ENCODE measurements at places on chromosomes 13 and 19. TPM values are rescaled to one million over a fixed set of nuclear protein-coding genes. Genes with fewer than 3 reads are reported as not detected.

Gene FFAR3
- total RNA-seq, result not detected

Gene C1QTNF9
- under 0.01 TPM for total RNA-seq

Gene FFAR2
- under 0.01 TPM for total RNA-seq

Gene MYH14
- total RNA-seq, result 0.82 TPM

Gene RXFP2
- total RNA-seq, result 0.82 TPM

Gene ZNF681
- total RNA-seq, result 21.6 TPM

Gene NCAN
- 162 TPM for total RNA-seq

DNA sequence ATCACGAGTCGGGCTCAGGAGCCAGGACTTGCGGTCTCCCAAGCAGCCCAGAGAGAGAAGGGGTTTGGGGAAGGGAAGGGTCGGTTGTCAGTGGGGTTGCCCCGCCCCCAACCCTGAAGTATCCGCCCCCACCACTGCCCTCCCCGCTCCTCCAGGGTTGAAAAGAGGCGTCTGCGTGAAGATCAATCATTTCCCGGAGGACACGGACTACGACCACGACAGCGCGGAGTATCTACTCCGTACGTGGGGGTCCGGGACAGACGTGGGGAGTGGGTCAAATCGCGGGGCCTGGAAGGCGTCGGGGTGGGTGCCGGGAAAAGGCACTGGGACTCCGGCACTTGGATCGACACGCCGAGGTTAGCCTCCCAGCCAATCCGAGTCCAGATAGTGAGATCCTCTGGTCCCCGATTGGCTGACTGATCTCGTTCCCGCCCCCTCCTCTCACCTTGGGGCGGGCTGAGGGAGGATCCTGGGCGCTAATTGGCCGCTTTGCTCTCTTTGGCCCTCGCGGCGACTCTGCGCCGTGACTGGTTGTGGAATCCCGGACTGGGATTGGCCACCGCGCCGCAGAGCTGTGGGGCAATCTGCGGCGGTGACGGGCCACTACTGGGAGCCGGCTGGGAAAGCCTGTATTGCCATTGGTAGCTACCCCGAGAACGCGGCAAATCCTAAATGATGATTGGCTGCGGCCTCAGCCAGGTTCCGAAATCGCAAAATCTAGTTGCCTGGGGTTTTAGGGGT, 13.3 kb upstream of the CACNG6 start:
- DNase-seq, result peak; percentile 76

DNA sequence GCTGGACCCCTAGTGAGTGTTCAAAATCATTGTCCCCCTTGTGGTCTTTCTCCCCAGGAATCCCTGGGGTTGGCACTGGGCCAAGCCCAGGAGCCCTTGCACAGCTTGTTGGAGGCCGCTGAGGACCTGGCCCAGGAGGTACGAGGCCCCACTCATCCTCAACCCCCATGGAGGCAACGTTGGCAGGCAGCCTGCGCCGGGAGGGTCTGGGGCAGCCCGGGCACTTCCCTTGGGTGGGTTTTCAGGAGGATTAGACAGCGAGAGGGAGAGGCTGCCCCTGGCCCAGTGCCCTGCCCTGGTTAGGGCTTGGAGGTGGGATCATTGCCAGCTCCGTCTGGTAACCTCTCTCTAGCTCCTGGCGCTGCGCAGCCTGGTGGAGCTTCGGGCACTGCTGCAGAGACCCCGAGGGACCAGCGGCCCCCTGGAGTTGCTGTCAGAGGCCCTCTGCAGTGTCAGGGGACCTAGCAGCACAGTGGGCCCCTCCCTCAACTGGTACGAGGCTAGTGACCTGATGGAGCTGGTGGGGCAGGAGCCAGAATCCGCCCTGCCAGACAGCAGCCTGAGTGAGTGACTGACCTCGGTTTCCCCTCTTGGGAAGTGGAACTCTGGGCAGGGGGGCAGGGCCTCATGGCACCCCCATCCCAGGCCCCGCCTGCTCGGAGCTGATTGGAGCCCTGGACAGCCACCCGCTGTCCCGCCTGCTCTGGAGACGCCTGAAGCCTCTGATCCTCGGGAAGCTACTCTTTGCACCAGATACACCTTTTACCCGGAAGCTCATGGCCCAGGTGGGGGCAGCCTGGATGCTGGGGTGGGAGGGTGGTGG, 3.0 kb downstream of the ABCA7 start:
- no peak for DNase-seq

DNA sequence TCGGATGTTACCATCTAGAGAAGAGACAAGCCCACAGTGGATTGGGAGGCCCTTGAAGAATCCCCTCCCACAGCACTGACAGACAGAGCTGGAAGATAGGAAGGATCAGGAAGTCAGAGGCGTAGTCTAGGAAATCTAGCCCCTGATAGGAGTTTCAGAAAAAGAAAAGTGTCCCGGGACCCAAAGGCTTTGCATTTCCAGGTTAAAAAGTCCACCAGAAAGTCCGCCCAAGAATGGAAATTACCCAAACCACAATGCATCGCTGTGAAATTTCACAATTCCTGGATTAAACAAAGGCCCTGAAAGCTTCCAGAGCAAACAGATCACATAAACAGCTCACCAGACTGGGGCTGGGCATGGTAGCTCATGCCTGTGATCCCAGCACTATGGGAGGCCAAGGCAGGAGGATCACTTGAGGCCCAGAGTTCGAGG, 146.9 kb downstream of the KDM4B start:
- DNase-seq, result no peak

DNA sequence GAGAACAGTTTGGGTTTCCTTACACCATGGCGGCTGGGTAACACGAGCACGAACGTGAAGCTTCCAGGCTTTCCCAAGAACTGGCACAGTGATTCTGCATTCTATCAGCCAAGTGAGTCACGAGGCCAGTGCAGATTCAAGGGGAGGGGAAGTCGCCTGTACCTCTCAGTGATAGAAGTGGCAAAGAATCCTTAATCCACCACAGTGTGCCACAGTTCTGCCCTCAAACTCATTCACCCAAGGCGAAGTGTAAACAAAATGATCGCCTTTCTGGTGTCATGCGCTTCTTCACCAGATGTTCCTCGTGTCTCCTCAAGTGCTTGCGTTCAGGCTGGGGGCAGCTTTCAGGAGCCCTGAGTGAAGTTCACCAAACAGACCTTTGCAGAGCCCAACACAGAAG, 24.9 kb upstream of the AMER2 start:
- no peak for DNase-seq

- no peak for DNase-seq
Measured at GRCh38 chr13:73129023-73129422, 70.2 kb downstream of the KLF5 start.

GRCh38 chr19:13104360-13104847, 1.7 kb upstream of the LYL1 start:
- peak; percentile 67 for DNase-seq

- DNase-seq, result no peak
Measured at GRCh38 chr19:56176881-56177280, 1.1 kb downstream of the GALP start.

- no peak for DNase-seq
Measured at GRCh38 chr19:1513499-1514294, 878 bp upstream of the ADAMTSL5 start.

- no peak for DNase-seq
Measured at GRCh38 chr19:58183817-58184215, 955 bp downstream of the ZNF274 start.

DNA sequence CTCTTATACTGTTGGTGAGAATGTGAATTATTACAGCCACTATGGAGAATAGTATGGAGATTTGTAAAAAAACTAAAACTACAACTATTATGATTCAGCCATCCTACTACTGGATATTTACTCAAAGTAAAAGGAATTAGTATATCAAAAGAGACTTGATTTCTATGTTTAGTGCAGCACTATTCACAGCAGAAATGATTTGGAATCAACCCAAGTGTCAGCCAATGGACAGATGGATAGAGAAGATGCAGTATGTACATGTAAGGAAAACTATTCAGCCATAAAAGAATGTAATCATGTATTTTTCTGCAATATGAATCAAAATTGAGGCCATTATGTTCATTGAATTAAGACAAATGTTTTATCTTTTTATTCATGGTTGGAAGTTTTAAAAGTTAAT, 1705.5 kb downstream of the SLITRK1 start:
- no peak for DNase-seq

- DNase-seq, result peak; percentile 61
Measured at GRCh38 chr19:56838909-56839651, 1.4 kb downstream of the PEG3 start.

DNA sequence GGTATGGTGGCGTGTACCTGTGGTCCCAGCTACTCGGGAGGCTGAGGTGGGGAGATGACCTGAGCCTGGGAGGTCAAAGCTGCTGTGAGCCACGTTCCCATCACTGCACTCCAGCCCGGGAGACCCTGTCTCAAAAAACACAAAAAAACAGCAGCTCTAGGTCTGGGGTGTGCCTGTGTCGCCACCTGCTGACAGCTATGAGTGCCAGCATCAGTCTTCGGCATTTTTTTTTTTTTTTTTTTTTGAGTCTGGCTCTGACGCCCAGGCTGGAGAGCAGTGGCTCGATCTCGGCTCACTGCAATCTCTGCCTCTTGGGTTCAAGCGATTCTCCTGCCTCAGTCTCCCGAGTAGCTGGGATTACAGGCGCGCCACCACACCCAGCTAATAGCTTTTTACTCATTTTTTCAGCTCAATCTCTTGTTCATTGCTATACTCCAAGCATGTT, 10.1 kb downstream of the AP2S1 start:
- no peak for DNase-seq

GRCh38 chr13:33536601-33537000, 251.0 kb upstream of the STARD13 start:
- DNase-seq, result no peak

DNA sequence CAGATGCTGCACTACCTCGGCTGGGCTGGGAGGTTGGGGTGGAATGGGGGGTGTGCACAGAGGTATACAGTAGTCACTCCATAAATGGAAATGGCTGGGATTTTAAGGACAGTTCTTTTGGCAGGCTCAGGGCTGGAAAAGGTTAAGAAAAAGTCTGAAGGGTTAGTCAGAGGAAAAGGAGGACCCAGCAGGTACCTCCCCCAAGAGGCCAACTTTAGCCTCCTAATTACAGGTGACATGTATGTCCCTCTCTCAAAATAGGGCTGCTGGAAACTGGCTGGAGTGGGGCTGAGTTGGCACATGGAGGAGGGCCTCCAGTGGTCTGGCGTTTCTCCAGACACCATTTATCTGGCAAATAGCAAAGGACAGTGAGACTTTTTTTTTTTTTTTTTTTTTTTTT, 994 bp downstream of the CCDC194 start:
- DNase-seq, result no peak

GRCh38 chr13:103759361-103759760, 693.1 kb upstream of the SLC10A2 start:
- no peak for DNase-seq

DNA sequence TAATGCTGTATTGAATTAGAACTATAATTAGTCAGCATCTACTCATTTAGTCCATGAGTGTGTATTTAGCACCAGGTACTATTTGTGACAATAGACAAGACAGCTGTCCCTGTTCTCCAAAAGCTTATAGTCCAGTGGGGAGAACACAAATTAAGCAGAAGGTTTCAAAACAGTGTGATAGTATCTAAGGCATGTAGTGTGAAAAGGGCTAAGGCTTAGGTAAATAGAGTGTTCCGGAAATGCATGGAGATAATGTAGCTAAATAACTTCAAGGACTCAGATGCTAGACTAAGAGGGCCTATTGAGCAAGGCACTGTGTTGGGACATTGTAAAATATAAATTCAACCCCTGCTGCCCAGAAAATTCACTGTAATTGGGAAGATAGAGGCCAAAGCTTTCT, 144.1 kb upstream of the MIR17HG start:
- no peak for DNase-seq

DNA sequence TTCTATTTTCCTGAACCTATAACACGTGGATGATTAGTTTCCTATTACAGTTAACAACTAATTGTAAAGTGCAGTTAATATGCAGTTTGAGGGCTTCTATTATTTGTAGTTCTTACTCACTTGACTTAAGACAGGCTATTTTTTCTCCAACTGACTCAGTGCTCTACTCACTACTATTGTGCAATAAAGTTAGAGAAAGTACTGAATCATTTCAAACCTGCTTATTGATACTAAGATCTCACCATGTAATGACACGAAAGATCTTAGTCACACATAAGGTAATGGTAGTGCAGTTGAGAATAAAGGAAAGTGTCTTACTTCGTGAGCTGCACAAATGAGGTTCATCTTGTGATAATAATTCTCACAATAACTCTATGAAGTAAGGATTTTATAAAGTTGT, 22.8 kb upstream of the ITM2B start:
- no peak for DNase-seq

GRCh38 chr19:13670846-13671245, 93.5 kb upstream of the MRI1 start:
- DNase-seq, result no peak

DNA sequence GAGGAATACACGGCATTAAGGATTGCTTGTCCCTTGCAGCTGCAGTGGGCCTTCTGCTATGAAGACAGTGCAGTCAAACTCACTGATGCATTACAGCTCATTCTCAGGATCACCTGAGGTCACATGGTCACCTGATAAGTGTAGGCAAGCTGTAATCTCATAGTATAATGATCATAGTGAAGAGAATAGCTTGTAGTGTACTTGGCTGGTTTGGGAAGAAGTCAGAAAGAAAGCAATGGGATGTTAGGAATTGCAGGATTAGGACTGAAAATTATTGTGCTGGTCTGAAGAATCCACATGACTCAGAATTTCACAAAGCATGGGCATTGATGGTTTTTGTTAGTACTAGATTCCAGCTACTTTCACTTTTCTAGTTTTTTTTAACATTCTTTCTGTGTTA, 76.7 kb downstream of the MBNL2 start:
- no peak for DNase-seq

- no peak for DNase-seq
Measured at GRCh38 chr19:31264041-31264778, 85.0 kb downstream of the TSHZ3 start.

- no peak for DNase-seq
Measured at GRCh38 chr19:43524922-43525835, 1.8 kb downstream of the ETHE1 start.

GRCh38 chr19:47376589-47377144, 27.6 kb downstream of the DHX34 start:
- no peak for DNase-seq

- DNase-seq, result no peak
Measured at GRCh38 chr13:29935309-29935981, 85.0 kb upstream of the UBL3 start.

- no peak for DNase-seq
Measured at GRCh38 chr13:40342901-40343300, 323.5 kb downstream of the FOXO1 start.

GRCh38 chr19:54399189-54399588, 16.1 kb upstream of the TTYH1 start:
- DNase-seq, result no peak

DNA sequence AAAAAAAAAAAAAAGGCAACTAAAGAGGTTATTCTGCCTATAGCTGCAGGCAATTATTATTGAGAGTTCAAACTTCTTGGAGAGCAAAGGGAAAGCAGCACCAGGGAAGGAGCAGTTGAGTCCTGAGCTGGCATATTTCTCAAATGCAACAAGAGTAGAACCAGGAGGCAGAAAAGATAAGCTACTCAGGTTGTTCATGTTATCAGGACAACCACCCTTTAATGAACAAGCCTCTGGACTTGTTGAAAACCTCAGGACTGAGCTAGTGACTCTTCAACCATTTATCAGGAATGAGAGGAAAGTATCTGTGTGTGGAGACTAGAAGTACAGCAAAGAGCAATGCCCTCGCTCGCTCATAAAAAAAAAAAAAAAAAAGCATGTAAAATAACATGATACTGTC, 183.0 kb downstream of the KCTD12 start:
- DNase-seq, result no peak

Data from frontal cortex (tissue), 4 donors.